ENCODE measurements at places on chromosomes 6 and 20.

DNA sequence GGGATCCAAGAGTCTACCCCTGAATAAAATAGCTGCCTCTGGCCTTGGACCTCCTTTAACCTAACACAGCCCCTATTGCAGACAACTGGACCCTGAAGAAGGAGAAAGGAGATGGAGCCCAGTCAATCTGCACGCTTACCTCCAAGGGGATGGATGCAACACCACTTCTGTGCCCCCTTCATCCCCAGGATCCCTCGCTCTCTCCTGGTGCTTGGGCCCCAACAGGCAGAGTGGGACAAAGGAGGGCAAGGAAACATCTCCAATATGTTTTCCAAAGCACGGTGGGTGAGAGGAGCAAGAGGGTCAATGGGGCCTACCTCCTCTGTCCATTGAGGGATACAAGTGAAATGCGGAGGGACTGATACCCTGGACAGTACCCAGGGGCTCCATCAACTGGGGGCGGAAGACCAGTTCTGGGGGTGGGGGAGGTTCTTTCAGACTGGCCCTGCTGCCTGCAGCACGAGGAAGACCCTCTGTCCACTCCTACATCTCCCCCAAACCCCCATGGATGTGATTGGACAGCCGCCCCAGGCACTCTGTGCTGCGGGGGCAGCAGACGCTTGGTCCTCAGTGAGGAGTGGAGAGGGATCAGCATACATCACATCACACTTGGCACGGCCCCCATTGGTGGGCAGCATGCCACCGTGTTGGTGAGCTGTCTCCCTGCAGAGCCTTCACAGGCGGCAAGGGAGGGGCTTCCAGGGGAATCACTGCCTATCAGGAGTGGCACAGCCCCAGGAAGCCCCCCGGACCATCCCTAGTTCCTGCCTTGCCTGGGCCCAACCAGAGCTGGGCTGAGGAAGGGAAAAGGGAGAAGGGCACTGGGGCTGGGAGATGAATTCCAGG, 70.6 kb downstream of the MRPL14 start:
- DNase-seq: no peak

DNA sequence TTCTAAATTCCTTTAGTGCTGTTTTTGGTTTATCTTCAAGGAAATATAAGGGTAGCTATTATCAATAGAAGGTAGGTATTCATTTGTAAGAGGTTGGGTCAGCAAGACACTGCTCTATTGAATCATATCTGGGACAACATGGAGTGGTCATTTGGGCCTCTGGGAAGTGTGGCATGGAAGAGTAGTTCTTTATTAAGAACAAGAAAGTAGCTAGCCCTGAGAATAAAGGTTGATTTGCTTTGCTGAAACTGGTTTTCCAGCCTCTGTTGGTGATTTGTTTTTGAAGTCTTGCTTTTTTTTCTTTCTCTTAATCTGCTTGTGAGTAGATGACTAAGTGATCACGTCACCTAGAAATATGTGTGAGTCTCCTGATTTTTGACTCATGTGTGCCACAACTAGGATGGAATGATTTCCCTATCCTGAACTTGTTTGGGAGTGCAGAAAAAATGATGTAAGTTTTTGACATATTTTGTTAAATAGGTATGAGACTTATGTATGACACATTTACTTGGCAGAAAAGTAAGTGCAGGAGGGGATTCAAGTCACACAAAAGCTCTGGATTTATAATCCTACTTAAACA, 381.8 kb downstream of the CENPW start:
- DNase-seq: no peak

DNA sequence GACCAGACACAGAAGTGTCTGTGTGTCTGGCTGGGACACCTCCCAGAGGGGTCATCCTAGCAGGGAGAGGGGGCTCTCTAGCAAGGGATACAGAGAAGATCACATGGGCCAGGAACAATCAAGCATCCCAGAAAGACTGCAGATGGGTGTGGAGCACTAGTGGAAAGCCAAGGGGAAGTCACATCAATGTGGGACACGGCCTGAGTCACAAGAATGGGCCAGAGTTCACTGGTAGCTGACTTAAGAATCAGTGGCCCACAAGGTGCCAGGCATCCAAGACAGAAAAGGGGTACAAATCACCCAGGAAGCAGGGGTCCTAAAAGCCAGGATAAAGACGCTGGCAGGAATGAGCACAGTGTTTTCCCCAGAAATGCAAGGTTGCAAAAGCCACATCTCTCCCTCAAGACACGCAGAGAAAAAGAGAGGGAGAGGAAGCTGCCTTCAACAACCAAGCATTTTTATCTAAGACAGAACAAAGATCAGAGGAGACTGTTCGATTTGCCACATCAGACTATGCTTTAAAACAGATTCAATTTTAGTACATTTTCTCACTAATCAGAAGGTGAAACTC, 113.6 kb upstream of the DST start:
- DNase-seq: no peak

DNA sequence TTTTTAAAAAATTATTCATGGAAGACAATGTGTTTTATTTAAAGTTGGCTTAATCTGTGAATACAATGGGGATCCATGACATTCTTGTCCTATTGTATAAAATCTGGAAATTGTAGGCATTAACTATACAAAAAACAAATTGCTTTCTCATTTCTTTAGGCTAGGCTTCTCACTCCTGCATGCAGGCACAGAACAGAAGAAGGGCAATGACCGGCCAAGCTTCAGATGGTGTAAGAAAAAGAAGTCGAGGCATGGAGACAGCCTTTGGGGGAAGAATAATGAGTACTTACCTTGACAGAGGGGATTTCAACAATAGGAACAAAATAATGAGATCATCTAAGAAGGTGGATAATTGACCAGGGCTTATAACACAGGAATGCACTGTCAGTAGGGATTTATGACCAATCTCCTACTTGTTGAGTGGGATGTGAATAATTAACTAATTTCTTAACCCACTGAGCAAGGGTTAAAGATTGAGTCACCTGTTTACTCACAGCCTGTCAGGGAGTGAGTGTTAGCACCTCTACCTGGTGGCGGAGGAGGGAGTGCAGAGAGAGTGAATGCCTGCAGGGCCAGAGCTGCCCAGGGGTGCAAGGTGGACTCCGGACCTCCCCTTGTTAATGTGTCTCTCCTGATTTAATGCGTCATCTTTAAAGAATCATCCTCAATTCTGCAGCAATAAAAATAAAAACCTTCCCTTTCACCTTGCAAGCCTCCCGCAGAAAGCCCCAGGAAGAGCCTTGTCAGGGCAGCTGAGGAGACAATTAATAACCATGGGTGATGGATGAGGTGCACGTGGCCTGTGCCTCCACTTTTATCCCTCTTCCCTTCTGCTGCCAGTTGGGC, 3.9 kb downstream of the SLC22A2 start:
- DNase-seq: no peak

DNA sequence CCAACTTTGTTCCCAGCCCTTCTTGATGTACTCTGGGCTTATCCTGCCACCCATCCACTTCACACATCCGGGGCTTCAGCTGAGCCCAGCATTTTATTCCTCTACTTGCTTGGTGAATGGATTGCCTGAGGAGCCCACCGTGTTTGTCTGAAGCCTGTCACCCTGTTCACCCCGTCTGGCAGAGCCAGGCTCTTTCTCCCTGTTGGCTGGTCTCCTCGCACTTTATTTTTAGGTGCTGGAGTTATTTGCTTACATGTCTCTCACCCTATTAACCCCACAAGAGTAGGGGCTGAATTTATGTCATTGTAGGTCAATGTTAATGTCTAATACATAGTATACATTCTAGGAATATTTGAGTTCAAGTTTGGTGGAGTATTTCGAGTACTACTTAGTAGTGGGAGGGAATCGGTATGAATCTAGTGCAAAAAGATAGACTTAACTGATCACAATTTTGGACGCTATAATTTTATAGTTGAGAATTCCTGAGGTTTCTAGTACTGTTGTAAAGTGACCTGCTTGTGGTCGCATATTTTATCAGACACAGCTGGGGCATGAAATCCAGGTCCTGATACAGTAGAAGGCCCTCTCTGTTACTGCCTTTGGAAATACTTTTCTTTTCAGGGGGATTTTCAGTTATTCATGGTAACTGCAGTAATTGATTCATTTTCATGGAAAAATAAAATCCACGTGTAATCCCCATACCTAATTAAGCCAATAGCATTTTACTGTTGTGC, 10.8 kb downstream of the JARID2 start:
- no peak for DNase-seq

DNA sequence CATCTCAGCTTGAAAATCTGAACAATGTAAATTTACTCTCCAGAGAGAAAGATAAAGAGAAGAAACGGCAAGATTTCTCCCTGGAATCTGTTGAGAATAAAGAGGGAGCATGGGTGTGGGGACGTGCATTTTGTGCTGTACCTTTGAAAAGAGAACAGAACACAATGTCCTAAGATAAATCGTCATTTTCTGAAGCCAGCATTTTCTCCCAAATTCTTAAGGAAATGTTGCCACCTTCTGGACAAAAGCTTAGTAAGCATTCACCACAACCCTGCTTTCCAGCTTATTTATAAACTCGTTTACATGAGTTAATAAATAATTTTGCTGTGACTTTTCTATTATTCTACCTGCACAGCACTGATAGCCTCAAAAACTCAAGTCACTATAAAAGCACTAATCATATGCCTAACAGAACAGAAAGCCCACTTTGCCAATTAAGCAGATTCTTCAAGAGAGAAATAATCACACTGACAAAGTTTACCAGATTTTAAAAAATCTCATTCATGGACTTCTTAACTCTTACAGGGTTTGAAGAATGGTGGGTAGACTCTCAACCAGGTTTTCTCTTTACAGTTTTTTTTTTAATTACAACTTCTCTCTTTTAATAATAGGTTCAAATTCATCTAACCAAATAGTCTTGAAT, 155.8 kb downstream of the MBOAT1 start:
- no peak for DNase-seq
